ENCODE measurements at places on chromosomes 11 and 22.

DNA sequence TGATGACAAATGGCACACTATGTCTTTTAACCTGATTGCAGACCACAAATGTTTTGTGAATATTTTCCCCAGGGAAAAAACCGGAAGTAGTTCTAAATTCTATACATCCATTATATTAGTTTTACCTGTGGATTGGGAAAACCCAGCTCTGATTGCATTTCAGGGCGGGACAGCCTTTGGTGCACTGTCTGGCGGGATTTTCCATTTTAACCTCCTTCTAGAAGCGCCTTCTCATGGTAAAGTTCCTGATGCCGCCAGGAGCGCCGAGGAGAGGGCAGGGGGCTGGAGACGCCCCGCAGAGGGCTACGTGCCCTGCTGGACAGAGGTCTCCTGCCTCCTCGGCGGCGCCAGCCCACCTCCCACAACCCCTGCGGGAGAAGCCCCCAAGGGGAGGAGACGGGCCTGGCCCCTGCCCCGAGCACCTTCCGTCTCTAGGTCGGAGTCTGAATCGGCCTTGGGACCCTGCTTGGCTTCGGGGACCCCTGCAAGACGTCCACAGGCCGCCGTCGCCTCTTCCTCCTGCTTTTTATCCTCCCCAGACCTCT lies 1.2 kb upstream of the P2RX6 start:
- no peak for DNase-seq

- DNase-seq = no peak
Measured at GRCh38 chr11:68213135-68213515, at the start of gene KMT5B. KMT5B (minus strand) TSS chr11:68213296; CDS start chr11:68190076, 23,220 bp downstream.

GRCh38 chr22:45503050-45503815 lies 550 bp downstream of the FBLN1 start:
- no peak for DNase-seq

DNA sequence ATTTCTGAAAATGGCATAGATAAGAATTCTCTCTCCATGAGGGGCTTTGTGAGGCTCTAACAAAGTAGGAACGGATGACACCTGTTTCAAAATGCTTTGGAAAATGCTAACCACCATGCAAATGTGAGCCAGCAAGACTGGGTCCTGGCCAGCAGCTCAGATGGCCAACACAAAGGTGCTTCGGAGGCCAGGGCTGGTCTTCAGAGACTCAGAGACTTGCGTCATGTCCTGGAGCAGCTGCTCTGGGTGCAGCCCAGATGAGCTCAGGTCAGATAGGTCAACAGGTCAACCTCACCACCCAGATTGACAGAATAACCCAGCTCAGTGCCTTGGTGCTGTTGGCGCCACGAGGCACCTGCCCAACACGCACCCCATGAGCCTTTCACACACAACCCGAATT lies 12.0 kb upstream of the TMEM121B start:
- DNase-seq = no peak

GRCh38 chr22:26529345-26529744 lies 17.1 kb upstream of the TFIP11 start:
- no peak for DNase-seq

GRCh38 chr11:62013537-62014476 lies 46.4 kb upstream of the FTH1 start:
- no peak for DNase-seq

DNA sequence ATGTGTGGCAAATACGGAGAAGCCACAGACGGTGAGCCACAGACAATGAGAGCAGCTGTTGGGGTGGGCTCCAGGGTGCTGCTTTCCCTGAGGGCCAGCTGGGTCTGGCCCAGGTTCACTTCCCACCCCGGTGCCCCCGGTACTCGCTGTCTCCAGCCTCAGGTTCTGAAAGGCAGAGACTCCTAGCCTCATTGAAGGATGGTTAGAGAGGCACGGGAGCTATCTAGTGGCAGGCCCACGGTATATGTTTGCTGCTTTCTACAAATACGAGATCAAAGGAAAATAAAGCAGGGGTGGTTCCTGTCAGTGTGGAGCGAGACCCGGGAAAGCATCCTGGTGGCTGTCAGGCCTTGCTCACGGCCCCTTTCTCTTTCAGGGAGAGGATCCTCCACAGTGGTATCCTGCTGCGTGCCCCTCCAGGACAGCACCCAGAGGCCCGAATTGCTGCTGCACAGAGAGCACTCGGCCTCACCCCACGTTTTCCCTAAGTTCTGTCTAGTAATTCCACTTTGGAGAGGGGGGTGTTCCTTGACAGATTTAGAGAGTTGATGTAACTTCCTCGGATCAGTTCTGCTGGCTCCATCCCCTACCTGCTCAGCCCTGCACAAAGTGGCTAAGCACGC lies 3.0 kb downstream of the TMEM80 start:
- DNase-seq = no peak

DNA sequence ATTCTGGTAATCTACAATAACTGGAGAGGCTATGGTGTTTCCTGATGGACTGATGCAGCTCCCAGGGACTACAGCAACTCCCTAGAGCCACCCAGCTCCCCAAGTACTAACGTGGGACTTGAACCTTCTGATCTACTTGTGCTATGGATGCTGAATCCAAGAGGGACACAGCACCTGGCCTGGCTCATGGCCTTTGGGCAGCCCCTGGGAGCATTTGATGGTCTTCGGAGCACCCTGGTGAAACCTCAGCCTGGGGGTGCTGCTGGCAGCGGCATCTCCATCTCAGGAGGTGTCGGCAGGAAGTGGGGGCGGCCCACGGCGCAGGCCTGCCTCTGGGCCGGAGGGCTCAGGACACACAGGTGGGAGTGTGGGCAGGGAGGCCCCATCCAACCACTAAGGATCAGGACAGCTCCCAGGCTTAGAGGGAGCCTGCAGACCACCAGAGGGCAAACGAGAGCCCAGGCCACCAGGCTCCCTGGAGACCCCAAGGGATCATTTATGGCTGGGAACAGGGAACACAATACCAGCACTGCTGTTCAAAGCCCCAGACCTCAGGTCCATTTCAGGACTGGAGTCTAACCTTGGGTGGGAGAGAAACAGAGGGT lies 8.7 kb downstream of the EHD1 start:
- no peak for DNase-seq

- no peak for DNase-seq
Measured at GRCh38 chr11:68032997-68033707, 2.7 kb downstream of the NDUFS8 start.

GRCh38 chr11:20388096-20389055 lies 860 bp downstream of the PRMT3 start:
- DNase-seq = no peak

DNA sequence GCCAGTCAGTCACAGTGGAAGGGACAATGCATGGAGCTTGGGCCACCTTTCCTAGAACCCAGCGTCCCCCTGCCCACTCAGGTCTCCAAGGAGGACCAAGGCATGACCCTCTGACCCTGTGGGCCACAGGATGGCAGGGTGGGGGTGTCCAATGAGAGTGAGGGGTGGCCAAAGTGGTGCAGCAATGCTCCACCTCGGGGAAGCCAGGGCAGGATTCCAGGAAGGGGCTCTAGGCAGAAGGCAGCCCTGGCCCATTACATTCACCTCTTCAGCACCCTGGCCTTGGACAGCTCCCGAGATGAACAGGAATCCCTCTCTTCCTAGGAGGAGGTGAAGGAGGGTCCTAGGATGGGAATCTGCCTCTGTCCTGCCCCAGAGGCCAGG lies 597.5 kb downstream of the BRD1 start:
- no peak for DNase-seq

GRCh38 chr22:41512421-41513194 lies 31.7 kb downstream of the POLR3H start:
- DNase-seq = no peak

GRCh38 chr11:13629779-13630178 lies 38.7 kb upstream of the FAR1 start:
- no peak for DNase-seq

Data from activated T-cell treated with anti-CD3 and anti-CD28 coated beads, Interleukin-2, amount 50 U/mL, for 72 hours (primary cell).